ENCODE measurements at places on chromosomes 3 and 15.

DNA sequence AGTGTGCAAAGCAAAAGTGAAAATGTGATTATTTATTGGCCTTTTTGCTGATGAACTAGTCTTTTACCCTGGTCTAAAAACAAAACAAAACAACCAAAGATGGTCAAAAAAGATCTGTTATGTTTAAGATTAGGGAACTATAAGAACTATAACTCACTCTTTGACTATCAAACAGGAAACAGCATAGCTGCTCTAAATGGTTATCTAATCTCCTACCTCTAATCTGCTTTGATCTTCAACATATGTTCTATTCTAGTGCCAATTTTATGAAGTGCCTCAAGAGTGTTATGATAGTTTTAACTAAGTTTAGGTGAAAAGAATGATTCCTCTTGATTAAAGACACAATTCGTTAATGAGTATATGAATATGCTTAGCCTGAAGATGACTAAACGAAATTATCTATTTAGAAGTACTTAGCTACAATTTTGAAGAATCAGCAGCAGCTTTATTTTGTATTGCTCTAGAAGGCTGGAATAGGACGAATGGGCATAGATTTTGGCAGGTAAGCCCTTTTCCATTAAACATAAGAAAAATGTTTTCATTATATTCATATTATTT, 46.0 kb downstream of the SETD2 start:
- no peak for DNase-seq

DNA sequence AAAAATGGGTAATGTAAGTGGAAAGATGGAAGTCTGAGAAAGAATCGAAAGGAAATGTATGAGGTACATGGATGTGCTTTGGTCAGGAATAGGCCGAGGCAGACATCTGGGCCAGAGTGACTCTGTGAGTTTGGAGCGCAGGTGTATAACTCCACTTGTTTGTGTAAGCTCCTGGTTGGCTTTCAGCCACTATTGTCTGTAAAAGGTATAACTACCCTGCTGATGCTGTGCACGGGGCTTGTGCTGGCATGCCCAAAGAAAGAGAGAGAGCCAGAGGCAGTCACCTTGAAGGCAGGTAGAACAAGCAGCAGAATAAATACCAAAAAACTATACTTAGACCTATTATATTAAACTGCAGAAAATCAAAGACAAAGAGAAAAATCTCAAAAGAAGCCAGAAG, 32.7 kb upstream of the CD96 start:
- no peak for DNase-seq

GRCh38 chr15:97874139-97874538, 86.4 kb upstream of the ARRDC4 start:
- no peak for DNase-seq

DNA sequence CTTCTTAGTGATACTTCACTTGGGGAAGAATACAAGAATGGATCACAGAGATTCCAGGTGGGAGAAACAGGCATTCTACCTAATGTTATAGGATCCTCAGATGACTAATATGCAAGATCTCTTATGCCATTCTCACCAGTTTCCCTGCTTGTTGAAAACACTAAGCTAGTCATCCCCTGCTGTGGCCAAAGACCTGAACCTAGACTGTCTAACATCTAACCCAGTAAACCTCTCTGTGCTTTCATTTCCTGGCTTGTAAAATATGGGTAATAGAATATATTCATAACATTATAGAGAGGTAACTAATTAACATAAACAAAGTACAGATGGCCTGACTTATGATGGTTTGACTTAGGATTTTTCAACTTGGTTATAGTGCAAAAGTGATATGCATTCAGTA, 776.3 kb downstream of the TUSC7 start:
- DNase-seq, result no peak

- no peak for DNase-seq
Observed at GRCh38 chr3:45841420-45841756, 531 bp downstream of the LZTFL1 start.

DNA sequence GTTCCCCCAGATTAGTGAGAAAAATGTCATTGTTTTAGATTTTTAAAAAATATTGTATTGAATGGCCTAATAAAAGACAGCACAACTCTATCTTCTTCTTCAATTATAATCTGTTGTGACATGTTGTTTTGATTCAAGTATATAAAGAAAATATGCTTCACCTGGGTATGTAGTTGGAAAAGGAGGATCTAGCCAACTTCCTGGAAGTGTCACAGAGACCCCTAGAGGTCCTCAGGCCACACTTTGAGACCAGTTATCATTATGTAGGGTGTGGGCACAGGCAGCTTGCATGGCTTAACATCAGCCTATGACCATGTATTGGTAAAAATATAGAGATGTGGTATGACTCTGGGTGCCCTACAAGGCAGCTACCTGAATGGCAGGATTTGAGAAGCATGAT, 14.7 kb upstream of the RYR3 start:
- DNase-seq, result no peak

DNA sequence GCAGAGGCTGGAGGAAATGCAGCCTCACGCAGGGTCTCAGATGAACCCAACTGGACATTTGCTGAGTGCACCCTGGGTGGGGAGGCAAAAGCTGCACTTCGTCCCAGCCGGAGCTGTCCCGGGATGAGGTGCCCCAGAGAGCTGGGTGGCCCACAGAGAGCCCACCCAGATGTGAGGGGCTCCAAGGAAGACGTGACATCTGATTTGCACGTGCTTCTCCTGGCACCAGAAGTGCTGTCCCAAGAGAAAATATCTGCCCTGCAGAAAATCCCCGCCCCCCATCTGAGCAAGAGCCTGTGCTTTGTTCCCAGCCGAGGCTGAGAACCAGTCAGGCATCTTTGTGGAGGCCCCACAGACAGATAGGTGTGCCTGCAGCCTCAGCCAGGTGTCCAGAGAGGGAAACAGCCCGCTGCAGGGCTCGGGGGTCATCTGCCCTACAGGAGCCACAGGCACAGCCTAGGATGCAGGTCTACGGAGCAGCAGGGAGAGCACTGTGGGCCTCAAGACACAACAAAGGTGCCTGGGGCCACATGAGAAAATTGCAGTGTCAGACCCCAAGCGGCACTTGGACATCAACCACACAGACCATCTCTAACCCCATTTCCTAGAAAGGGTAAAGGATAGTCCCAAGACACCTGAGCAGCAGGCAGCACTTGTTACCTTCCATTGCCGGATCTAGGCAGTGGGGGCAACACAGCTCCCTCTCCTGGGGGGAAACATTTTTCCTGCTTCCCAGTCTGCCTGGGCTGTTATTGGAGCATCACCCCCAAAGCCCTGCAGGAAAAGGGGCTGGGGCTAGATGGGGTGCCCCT, 5.8 kb downstream of the TMIE start:
- no peak for DNase-seq

DNA sequence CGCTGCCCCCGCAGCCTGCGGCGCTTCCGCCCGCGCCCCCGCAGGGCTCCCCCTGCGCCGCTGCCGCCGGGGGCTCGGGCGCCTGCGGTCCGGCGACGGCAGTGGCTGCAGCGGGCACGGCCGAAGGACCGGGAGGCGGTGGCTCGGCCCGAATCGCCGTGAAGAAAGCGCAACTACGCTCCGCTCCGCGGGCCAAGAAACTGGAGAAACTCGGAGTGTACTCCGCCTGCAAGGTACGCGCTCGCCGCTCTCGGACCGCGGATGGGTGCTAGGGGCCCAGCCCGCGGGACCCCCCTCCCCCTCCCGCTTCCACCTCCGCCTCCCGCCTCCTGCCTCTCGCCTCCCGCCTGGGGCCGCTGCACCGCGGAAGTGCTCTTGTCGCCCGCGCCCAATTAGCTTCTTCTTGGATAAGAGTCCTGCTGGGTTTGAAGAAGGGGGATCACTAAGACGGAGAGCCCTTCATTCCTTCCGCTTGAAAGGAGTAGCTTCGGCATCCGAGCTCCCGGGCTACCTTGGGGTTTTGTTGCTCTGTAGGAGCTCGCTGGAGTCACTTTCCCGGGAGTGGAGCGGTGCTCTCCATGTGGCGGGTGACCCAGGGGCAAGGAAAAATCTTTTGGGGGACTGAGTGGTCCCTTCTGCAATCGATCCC, 426 bp downstream of the KAT2B start:
- peak; percentile 22 for DNase-seq

- DNase-seq, result no peak
Observed at GRCh38 chr3:177579419-177579818, 382.1 kb upstream of the TBL1XR1 start.

- peak; percentile 58 for DNase-seq
Observed at GRCh38 chr15:80173022-80173759, 20.4 kb downstream of the FAH start.

- no peak for DNase-seq
Observed at GRCh38 chr3:107307205-107307604, 70.0 kb upstream of the CCDC54 start.

DNA sequence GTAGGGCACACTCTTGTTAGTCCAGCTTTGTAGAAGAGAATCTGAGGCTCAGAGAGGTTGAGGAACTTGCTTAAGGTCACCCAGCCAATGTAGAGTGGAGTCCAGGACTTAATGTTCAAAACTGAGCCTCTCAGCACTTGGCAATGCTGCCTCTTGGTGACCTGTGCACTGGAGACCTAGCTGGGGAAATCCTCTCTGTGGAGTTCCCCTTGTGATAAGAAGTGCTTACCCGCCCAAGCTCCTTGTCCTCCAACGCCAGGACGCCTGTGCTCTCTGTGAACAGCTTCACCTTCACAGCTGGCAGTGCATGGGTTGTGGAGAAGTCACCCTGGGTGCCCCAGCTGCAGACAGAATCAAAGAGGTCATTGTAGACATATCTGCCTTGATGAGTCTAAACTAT, 219.1 kb upstream of the FEZF2 start:
- DNase-seq, result no peak

DNA sequence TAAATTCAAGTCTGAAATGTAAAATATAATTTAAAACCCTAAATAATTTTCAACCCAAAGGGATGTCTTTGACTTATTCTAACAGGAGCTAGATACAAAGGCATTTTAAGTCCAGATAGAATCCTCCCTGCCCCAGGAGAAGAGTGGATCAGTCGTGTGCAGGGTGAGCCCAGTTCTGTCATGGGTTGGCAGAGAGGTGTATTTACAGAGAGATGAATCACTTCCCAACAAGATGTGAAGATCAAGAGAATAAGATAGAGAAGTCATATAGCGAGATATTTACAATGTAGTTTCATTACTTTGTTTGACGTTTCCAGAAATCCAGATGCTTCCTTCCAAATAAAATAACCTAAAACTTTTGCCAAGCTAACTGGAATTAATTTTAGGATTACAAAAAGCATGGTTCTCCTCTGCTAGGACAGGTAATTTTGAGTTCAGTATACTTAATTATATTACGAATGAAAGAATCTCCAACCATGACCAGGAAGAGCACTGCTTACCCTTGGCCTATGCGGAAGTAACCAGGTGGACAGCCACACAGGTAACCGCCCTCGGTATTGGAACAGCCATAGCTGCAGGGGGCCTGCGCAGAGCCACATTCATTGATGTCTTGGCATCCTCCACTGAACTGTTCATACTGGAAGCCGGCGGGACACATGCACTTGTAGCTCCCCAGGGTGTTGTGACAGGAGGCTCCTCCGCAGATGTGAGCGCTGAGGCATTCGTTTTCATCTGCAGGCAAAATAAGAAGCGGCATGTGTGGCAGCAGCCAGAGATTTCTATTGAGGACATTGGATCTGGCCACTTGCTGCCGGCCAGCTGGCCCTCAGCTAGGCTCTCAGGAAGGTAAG, 84.0 kb downstream of the DUT start:
- no peak for DNase-seq

DNA sequence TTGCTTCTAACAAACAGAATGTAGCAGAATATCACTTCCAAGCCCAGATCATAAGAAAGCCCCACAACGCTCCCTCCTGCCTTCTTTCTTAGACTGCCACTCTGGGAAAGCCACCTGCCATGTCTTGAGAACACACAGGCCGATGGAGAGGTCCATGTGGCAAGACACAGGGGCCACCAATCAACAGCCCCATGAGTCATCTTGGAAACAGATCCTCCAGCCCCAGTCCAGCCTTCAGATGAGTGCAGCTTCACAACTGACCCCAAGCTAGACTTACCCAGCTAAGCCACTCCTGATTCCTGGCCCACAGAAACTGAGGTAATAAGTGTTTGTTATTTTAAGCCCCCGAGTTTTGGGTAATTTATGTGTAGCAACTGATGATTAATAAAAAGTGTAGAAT, 39.7 kb downstream of the PTH1R start:
- no peak for DNase-seq

DNA sequence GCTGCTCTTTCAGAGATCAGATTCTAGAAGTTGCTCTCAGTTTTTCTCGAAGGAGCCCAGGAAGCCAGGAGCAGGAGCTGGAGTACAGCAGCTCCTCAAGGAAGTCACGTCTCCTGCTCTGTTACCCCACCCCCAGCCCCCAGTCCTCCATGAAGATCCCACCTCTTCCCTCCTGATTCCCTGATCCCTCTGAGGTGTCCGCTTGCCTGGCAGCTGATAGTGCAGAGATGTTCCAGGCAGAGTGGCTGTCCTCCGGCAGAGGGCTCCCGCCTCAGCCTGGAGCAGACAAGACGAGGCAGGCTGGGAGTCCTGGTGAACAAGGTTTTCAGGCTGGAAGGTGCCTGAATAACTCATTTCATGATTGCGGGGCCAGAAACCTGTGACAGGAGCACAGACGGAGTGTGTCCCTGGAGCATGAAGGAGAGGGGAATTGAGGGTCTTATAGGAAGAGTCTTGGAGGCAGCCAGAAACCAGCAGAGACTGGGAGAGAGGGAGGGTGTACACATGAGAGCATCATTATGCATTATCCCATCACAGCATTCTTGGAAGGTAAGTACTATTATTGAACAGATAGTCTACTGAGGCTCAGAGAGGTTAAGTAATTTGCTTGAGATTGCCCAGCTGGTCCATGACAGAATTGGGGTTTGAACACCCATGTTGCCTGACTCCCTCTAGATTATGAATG, 1.2 kb downstream of the HRH1 start:
- no peak for DNase-seq

DNA sequence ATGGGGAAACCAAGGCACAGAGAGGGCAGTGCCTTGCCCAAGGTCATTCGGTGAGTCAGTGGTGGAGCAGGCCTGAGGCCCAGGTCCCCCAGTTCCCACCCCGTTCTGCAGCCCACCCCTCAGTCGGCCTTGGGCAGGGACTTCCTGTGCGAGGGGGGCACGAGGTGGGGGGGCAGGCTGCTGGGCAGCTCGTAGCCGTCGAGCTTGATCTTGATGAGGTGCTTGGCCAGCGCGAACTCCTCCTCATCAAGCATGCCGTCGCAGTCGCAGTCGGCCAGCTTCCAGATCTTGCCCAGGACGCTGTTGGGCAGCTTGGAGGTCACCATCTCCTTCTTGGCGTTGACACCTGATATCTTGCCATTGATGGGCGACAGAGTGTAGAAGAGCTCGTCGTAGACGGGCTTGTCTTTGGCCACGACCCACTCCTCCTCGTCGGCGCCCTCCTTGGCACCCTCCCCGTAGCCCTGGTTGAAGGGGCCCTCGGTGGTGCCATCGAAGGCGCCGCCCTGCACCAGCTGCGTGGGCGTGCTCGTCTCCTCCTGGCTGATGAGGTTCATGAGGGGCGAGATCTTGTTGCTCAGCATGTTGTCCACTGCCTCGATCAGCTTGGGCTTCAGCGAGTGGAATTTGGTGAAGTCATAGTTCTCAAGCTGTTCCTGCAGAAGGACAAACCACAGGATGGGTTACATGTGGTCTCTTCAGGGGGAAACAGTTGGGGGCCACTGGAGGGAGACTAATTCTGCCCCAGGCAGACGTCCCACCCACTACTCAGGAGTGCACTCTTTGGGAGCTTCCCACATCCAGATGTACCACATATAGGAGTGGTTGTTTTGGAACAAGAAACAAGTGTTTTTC, 6.9 kb upstream of the SPTBN5 start:
- no peak for DNase-seq

- DNase-seq, result no peak
Observed at GRCh38 chr3:193387596-193387995, 9.0 kb upstream of the ATP13A5 start.

GRCh38 chr15:52462806-52463360, 65.8 kb downstream of the MYO5A start:
- DNase-seq, result no peak

- DNase-seq, result no peak
Observed at GRCh38 chr15:38885471-38885952, 320.9 kb upstream of the RASGRP1 start.
